ENCODE measurements at places on chromosomes 7 and 10.

GRCh38 chr10:93077860-93078337, 4.2 kb downstream of the CYP26A1 start:
- DNase-seq, result no peak

DNA sequence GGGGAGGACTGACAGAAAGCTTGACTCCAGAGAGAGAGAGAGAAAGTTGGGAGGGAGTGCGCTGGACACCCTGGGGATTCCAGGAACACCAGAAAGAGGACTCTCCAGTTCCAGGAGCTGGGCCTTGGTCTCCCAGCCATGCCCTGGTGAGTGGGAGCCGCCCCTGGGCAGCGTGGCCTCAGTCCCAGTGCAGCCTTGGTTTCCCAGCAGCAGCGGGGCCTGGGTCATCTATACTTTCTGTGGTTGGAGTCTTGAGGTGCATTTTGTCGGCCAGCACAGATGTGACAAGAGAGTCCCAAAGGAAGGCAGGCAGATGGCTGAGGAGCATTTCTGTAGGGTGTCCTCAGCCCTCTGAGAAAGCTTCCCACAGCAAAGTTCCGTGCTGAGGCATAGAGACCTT, 334.7 kb upstream of the ZNF32 start:
- DNase-seq, result no peak

GRCh38 chr7:134059921-134060320, 67.2 kb upstream of the LRGUK start:
- DNase-seq, result no peak

GRCh38 chr7:131268906-131269305, 58.8 kb upstream of the MKLN1 start:
- no peak for DNase-seq

- no peak for DNase-seq
These were observed 2.2 kb upstream of the GTF2I start for GRCh38 chr7:74655324-74655723.

DNA sequence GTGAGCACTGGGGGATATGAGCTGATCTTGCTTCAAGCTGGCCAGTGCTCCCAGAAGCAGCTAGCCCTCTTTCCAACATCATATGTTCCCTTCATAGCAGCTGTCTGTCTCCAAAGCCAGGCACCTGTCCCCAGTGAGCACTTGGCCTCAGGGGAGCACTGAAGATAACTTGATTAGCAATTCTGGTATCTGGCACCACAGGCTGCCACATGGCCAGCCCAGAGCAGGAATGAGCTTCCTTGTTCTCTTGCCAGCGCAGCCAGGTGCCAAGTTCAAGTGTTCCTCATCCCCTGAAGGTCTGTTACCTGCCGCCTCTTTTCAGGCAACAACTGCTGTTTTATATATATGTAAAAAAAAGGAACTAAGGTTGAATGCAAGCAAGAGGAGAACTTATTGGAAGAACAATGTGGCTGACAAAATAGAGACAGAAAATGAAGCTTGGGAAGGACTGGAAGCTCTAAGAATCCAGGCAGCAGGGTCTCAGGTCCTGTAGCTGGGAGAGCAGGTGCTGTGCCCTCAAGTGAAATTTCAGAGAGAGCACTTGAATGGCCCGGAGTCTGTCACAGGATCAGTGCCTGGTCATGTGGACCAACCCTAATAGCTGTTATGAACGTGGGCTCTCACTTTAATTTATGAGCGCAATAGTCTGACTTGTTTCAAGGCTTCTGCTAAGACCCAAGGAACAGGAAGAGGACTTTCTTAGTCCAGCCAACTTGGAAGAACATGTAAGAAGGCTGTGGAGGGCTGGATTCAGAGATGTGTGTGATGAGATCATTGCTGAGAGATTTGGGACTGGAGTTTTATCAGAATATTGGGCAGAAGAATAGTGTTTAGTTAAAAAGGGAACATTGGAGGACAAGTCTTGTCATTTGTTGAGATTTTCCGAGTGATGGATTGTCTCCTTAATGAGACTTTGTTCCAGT, 267.2 kb downstream of the GLRX3 start:
- no peak for DNase-seq

Data from NCI-H2107 (cell line).